Hematopoietic multipotent progenitor cell treated with erythropoietin and hydrocortisone succinate and interleukin-3 and kit ligand, for 17 days (in vitro differentiated cells): ENCODE measurements at places on chromosomes 16 and 17.

DNA sequence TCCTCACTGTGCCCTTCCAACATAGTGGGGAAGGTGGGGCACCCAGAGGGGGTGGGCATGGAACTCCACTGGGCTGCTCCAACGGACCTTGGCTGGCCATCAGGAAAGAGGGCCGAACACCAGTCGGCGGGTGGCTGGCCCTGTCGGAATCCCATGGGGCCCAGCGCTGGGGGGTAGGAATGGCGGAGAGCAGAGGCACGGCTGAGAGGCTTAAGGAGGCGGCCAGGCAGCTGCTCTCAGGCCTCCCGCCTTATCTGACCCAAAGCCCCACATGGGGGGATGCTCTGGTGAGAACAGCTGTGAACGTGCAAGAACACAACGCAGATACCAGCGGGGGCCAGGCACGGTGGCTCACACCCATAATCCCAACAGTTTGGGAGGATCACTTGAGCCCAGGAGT is 4.4 kb upstream of the MYO1C start:
- no peak for DNase-seq

DNA sequence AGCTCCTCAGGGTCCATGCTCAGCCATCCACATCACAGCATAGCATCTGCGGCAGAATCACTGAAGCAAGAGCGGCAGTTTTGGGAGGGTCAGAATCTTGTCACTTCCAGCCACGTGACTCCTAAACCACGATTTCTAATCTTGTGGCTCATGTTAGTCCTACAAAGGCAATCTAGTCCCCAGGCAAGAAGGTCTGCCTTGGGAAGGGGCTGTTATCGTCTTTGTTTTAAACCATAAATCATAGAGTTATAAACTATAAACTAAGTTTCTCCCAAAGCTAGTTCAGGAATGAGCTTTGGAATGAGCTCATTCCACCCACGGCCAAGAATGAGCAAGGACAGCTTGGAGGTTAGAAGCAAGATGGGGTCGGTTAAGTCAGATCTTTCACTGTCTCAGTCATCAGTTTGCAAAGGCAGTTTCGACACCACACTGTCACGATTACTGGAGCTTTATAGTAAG is 20.8 kb upstream of the DNAH17 start:
- DNase-seq = no peak

DNA sequence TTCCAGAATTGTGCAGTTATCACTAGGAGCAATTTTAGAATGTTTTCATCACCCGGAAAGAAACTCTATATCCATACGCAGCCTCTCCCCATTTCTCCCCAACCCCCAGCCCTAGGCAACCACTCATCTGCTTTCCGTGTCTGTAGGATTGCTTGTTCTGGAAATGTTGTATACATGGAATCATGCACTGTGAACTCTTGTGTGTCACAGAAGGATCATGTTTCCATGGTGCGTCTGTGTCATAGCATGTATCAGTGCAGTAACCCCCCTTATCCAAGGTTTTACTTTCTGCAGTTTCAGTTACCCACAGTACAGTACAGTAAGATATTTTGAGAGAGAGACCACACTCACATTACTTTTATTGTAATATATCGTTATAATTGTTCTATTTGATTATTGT is 299.4 kb downstream of the CPPED1 start:
- DNase-seq = no peak

DNA sequence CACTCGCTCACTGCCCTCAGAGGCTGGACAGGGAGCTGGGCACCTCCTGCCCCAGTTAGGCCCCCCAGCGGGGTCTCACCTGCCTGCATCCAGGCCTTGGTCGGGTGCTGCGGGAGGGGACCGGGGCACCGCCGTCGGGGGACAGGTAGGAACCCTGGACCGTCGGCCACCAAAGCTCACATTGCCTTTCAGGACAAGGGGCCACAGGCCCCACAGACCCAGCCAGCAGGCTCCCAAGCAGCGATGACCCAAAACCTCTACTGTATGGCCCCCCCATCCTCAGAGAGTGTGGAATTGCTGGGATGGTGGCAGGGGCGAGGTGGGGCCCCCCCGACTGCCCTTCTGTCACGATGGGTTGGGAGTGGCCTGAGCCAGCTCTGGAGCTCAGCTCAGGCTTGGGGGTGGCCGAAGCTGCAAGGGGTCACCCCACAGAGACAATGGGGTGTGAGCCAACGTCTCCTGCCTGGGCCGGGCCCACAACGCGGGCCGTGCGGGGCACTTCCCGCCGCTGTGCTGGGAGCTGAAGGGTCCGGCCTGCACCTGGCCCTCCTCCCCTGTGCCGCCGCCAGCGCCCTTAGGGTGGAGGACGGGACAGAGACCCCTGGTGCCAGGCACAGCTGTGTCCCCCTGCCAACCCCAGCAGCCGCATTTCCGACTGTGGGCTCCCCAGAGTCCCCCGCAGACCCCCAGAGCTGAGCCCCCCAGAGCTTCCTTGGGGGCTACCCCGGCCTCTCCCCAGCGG is 498 bp downstream of the IGFALS start:
- DNase-seq = no peak

GRCh38 chr16:9148374-9149015 is 57.1 kb downstream of the HAPSTR1 start:
- no peak for DNase-seq
